B cell (primary cell): ENCODE measurements at places on chromosomes 6 and 20. TPM values are rescaled to one million over a fixed set of nuclear protein-coding genes. Genes with fewer than 3 reads are reported as not detected.

DNA sequence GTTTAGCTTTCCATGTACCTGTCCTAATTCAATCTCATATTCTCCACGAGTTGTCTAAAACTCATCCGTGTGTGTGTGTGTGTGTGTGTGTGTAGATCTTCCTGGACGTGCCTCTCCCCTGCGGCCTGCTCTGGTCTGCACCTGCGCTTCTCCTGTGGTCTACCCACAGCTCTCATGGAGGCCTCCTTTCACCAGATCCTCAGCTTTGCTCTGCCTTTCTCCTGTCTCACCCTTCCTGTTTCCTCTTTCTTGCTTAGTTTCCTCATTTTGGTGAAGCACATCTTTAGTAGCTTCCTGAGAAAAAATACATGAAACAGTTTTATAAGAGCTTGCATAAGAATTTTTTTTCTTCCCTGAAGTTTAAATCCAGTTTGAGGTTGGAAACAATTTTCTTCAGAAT is 18.1 kb downstream of the SLX4IP start:
- peak; percentile 33 for DNase-seq
- no peaks in the 10 kb centered on the region for H3K36me3 ChIP-seq
- no peak overlapping the region for H3K4me3 ChIP-seq
- no peaks in the 10 kb centered on the region for H3K27me3 ChIP-seq

DNA sequence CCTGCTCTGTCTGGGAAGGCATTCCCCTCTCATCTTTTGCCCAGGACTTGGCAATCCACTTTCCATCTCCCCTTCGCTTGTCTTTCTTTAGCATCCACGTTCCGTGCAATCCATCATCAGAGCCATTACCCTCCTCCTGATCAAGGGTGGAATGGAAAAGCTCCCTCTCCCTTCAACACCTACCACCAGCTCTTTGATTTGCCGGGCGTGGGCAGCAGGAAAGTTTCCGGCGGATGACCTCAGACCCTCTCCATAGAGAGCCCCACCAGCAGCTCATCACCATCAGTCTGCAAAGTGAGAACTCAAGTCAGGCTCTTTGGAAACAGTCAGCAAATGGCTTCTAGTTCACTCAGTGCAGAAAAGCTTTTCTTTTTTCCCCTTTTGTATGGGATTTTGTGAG is 76.2 kb downstream of the TSHZ2 start:
- H3K27ac ChIP-seq = no peak overlapping the region
- H3K27me3 ChIP-seq = no peaks in the 10 kb centered on the region
- no peak overlapping the region for H3K4me3 ChIP-seq
- H3K4me1 ChIP-seq = no peaks in the 10 kb centered on the region

GRCh38 chr20:5426026-5426425 is 109.3 kb upstream of the PROKR2 start:
- DNase-seq = no peak
- no peaks in the 10 kb centered on the region for H3K4me1 ChIP-seq
- H3K27ac ChIP-seq = no peak overlapping the region
- H3K36me3 ChIP-seq = no peaks in the 10 kb centered on the region
- H3K4me3 ChIP-seq = no peak overlapping the region

DNA sequence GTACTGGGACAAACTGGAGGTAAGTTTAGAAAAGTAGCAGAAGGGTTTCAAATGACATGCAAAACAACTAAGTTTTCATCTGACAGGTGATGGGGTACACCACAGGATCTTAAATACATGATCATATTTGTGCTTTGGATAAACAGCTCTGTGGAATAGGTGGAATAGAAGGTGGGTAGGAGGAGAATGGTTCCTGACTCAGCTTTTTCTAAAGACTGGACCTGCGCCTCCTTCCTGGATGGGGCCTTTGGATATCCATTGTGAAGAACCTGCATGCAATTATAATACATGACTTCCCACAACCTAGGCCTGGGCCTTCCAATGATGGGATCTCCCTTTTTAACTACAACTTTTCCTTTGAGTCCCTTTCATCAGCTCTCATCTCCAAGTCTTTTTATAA is 145.9 kb downstream of the AHI1 start:
- H3K36me3 ChIP-seq = no peaks in the 10 kb centered on the region
- DNase-seq = no peak
- no peaks in the 10 kb centered on the region for H3K27me3 ChIP-seq

- H3K27me3 ChIP-seq = no peaks in the 10 kb centered on the region
- peaks cover 60% of the 10 kb centered on the region for H3K36me3 ChIP-seq
- no peak for DNase-seq
- H3K4me1 ChIP-seq = peaks cover 22% of the 10 kb centered on the region
- H3K27ac ChIP-seq = peak overlapping the region; percentile 37
Observed at GRCh38 chr6:30726506-30727413, 6.6 kb downstream of the TUBB start.

DNA sequence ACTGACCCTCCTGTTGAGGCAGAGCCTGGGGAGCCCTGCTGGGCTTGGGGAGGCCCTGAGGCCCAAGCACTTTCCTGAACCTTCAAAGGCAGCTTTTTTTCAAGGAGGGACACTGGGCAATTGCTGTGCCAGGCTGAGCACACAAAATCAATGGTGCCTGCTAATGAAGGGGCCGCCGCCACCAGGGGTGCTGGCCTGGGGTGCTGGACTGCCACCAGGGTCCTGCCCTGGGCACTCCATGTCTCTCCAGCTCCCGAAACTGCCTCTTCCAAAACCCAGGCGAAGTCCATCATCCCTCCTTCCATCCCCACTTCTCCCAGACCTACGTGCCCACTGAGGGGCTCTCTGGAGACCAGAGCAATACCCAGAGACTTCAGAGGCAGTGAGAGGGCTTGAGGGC is 145.6 kb downstream of the GRM4 start:
- H3K36me3 ChIP-seq = no peaks in the 10 kb centered on the region
- peaks cover 4% of the 10 kb centered on the region for H3K27me3 ChIP-seq
- H3K4me3 ChIP-seq = no peak overlapping the region

Gene SIRPB1
- 1.3 and 1.7 TPM in 2 replicates for total RNA-seq

Gene LRFN2
- total RNA-seq = not detected in 2 replicates

Gene KCNQ5
- 9.4 and 10.4 TPM in 2 replicates for total RNA-seq
